Uterus (tissue), 4 donors: ENCODE measurements at places on chromosomes 2 and 18. TPM values are rescaled to one million over a fixed set of nuclear protein-coding genes. Genes with fewer than 3 reads are reported as not detected.
A peak's percentile ranks its signal among the peaks of the same experiment; 100 is the strongest.

- H3K4me3 ChIP-seq = no peak overlapping the region
- DNase-seq = no peak
- no peak overlapping the region for H3K27ac ChIP-seq
Observed at GRCh38 chr2:82665691-82666090, 1793.4 kb downstream of the SUCLG1 start.

GRCh38 chr2:28523902-28524301 is 28.0 kb downstream of the PLB1 start:
- no peak overlapping the region for H3K27ac ChIP-seq
- no peak for DNase-seq
- no peaks in the 10 kb centered on the region for H3K27me3 ChIP-seq
- no peaks in the 10 kb centered on the region for H3K4me1 ChIP-seq
- H3K4me3 ChIP-seq = no peak overlapping the region
- no peaks in the 10 kb centered on the region for H3K36me3 ChIP-seq

- DNase-seq = no peak
- no peaks in the 10 kb centered on the region for H3K27me3 ChIP-seq
- H3K4me3 ChIP-seq = no peak overlapping the region
- H3K4me1 ChIP-seq = no peaks in the 10 kb centered on the region
- H3K36me3 ChIP-seq = no peaks in the 10 kb centered on the region
Observed at GRCh38 chr2:236951830-236952475, 133.7 kb upstream of the COPS8 start.

GRCh38 chr2:145155196-145155595 is 635.3 kb upstream of the ZEB2 start:
- no peak for DNase-seq
- no peaks in the 10 kb centered on the region for H3K4me1 ChIP-seq
- H3K4me3 ChIP-seq = no peak overlapping the region
- H3K27ac ChIP-seq = no peak overlapping the region
- H3K36me3 ChIP-seq = no peaks in the 10 kb centered on the region

GRCh38 chr18:10261344-10262276 is 192.8 kb upstream of the APCDD1 start:
- H3K4me3 ChIP-seq = no peak overlapping the region
- no peaks in the 10 kb centered on the region for H3K36me3 ChIP-seq
- H3K27ac ChIP-seq = no peak overlapping the region
- no peaks in the 10 kb centered on the region for H3K27me3 ChIP-seq

DNA sequence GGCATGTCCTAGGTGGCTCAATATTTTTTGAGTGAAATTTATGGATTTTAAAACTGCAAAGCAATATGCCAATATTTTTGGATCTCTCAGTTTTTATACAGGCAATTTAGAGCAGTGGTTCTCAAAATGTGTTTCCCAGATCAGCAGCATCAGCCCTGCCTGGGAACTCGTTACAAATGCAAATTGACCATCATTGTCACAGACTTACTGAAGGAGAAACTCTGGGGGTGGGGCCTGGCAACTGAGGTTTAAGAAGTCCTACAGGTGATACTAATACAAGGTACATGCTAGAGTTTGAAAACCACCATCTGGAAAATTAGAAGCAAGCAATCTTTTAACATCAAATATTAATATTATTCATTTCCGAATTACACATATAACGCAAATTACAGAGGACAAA is 215.6 kb upstream of the PID1 start:
- no peak overlapping the region for H3K27ac ChIP-seq
- H3K4me3 ChIP-seq = no peak overlapping the region
- DNase-seq = no peak

DNA sequence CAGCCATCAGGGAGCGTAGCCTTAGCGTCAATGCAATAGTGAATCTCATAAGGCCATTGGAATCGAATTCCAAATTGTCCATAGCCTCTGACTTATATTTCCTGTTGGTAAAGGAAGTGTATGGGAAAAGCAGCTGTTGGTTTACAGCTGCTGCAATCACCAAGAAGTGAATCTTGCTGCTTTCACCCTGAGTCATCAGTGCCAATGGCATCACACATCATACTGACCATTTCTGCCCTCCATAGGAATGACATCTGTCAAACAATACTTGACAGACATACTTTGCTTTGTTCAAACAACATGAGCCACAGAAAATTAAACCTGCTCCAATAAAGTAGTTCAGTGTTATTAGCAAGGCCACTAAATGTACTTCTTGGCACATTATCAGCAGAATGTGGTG is 111.2 kb upstream of the KLHL29 start:
- H3K27ac ChIP-seq = no peak overlapping the region
- H3K36me3 ChIP-seq = no peaks in the 10 kb centered on the region
- no peaks in the 10 kb centered on the region for H3K27me3 ChIP-seq
- H3K4me1 ChIP-seq = no peaks in the 10 kb centered on the region
- no peak for DNase-seq

Gene SCYGR4
- not detected for total RNA-seq

DNA sequence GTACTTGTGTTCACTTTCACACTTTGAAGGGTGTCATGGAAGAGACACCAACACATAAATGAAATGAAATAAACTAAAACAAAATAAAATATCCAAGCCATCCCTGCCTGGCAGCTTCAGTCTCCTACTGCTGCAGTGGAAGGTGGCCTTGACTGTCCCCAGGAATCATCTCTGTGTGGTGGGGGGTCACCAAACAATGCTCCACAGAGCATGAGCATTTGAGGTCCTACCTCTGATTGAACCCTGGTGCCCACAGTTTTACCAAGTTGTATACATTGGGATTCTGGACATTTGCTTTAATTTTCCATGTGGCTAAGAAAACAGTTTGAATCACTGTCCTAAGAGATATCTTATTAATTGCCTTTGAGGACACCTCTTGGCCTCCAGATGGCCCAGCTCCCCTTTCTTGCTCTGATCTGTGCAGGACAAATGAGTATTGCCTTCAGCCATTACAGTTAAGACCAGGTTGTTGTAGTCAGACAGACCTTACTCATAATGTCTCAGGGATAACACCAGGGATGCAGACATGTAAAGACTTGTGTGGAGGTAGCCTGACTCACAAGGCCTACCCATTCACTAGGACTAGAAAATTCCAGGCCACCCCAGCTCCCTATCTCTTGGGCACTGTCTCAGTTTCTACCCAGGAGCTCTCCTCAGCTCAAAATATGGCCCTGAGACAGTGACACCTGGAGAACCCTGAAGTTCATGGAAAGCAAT is 195.0 kb downstream of the MYCN start:
- no peak for DNase-seq
- no peaks in the 10 kb centered on the region for H3K27me3 ChIP-seq
- H3K4me1 ChIP-seq = no peaks in the 10 kb centered on the region

DNA sequence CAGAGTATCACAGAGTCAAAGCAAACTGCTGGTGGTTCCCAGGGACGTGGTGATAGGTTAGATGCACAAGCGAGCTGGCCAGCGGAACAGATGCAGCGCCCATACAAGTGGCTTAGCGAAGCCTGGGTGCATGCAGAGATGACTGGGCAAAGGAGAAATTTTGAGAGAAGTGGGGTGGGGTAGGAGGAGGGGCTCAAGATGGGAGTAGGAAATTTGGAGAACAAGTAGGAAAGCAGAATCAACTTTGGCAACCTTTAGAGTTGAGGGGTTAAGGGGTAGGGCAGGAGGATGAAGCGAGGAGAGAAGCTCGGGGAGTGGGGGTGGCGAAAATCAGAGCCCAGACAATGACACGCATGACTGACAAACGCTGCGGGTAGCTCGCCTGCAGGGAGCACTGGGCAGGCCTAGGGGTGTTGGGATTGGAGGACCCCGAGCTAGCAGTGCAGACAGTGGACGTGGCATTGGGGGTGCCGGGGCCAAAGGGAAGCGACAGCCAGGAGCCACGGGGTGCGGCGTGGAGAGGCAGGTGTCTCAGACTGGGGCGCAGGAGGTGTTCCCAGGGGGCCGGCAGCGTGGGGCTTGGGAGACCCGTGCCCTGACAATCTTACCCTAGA is 431 bp downstream of the FAM98A start:
- no peak for DNase-seq
- no peaks in the 10 kb centered on the region for H3K27me3 ChIP-seq
- no peaks in the 10 kb centered on the region for H3K4me1 ChIP-seq
- H3K36me3 ChIP-seq = no peaks in the 10 kb centered on the region

Gene TRIM43
- total RNA-seq = 0.48 TPM

DNA sequence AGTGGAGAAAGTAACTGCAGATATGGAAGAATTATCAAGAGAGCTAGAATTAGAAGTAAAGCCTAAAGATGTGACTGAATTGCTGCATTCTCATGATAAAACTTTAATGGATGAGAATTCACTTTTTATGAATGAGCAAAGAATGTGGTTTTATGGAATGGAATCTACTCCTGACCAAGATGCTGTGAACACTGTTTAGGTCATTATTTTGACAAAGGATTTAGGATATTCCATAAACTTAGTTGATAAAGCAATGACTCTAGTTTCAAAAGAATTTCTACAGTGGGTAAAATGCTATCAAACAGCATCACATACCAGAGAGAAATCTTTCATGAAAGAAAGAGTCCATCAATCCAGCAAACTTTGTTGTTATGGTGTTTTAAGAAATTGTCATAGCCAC is 1317.7 kb upstream of the ACVR2A start:
- no peaks in the 10 kb centered on the region for H3K27me3 ChIP-seq
- no peak for DNase-seq
- no peaks in the 10 kb centered on the region for H3K4me1 ChIP-seq

Gene FOXI3
- not detected for total RNA-seq

Gene MLPH
- total RNA-seq = 3.2 TPM

Gene CRYGD
- total RNA-seq = not detected

DNA sequence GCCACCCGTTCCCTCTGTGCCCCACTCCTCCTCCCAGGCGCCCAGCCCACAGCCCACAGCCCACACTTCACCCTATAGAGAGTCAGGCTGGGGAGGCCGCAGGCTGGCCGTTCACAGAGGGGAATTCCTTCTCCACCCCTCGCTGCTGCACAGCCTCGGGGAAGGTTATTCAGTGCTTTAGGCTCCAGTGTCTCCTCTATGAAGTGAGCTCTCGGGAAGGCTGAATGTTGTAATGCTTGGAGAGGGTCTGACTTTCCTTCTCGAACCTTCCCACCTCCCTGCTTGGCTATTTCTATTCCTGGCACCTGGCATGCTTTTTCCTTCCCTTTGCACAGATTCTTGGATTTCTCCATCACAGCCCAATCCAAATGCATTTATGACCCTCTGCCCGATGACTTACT is 62.5 kb upstream of the SMAD7 start:
- DNase-seq = peak; percentile 14
- no peak overlapping the region for H3K4me3 ChIP-seq
- H3K27ac ChIP-seq = peak overlapping the region; percentile 11
- H3K36me3 ChIP-seq = no peaks in the 10 kb centered on the region
- peaks cover 4% of the 10 kb centered on the region for H3K4me1 ChIP-seq
- no peaks in the 10 kb centered on the region for H3K27me3 ChIP-seq

Gene CHRND
- total RNA-seq = not detected

DNA sequence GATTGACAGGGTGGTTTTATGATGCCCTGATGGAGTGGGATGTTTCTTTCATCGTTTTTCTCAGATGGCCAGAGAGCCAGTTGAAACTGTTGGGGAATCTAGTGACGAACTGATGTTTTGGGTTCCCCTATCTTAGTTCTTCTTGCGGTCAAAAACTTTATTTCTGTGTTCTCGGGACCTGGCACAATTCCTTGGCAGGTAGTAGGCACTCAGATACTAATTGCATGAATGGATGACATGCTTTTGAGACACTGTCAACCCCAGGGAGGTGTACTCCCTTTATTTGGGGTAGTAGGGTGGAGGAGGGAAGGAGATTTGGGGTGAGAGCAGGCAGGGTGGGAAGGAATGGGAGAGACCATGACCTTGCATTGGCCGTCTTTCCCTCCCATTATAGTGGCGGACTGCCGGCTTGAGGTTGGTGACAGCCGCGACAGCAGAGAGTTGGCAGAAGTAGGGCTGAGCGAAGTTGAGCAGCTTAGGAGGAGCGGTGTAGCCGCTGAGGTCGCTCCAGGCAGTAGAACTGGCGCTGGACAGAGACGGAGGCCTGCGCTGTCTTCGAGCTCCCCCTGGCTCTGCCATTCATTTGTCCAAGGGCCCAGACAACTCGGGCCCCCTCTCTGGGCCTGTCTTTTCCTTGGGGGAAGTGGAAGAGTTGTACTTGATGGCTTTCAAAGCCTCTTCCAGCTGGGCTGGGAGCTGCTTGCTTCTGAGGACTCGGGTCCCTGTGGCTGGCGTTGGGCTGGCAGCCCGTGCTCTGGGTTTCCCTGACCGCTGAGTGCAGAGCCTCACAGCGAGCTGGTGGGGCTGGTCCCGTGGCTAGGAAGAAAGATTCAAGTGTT is 2.6 kb downstream of the TET3 start:
- no peak overlapping the region for H3K27ac ChIP-seq
- H3K4me1 ChIP-seq = peaks cover 7% of the 10 kb centered on the region
- no peaks in the 10 kb centered on the region for H3K36me3 ChIP-seq
- no peaks in the 10 kb centered on the region for H3K27me3 ChIP-seq
- H3K4me3 ChIP-seq = no peak overlapping the region

Gene MOGAT1
- total RNA-seq = not detected

- no peaks in the 10 kb centered on the region for H3K27me3 ChIP-seq
- no peaks in the 10 kb centered on the region for H3K36me3 ChIP-seq
- no peak overlapping the region for H3K4me3 ChIP-seq
- peak overlapping the region; percentile 66 for H3K27ac ChIP-seq
- H3K4me1 ChIP-seq = no peaks in the 10 kb centered on the region
- DNase-seq = no peak
Observed at GRCh38 chr2:237222178-237222577, 136.5 kb downstream of the COPS8 start.

- H3K27ac ChIP-seq = no peak overlapping the region
- no peaks in the 10 kb centered on the region for H3K4me1 ChIP-seq
Observed at GRCh38 chr2:124315221-124315880, 290.3 kb downstream of the CNTNAP5 start.

DNA sequence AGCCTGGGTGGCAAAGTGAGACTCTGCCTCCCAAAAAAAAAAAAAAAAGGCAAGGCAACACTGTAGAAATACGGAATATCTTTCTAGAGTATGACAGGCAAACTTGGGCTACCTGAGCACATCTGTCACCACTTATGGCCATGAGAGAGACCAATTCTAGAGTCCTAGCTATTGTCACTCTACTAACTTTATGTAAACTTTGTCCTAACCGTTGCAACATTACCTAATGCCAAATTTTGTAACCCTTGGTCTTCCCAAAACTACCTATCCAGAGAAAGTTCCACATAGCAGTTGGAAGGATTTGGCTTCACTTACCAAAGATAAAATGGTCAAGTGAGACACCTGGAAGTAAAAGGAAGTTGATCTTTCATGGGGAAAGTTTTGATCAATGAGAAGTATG is 26.6 kb upstream of the SCN7A start:
- no peaks in the 10 kb centered on the region for H3K4me1 ChIP-seq
- H3K36me3 ChIP-seq = no peaks in the 10 kb centered on the region
- H3K27ac ChIP-seq = no peak overlapping the region
- DNase-seq = no peak
- H3K27me3 ChIP-seq = no peaks in the 10 kb centered on the region

DNA sequence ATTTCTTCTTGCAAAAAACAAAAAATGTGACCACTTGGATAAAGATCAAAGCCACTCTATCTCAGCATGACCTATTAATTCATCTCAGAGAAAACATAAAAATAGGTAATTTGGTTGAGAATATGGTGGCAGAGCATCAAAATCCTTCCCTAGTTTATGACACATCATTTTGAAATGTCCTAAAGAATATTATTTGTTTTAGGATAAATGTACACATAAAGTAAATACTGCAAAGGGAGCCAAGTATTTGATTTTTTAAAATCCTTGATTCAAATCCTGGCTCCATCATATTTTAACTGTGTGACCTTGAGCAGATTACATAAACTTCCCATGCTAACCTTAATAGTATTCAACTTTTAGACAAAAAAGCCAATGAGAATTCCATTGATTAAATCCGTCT is 206.6 kb downstream of the CDH2 start:
- no peaks in the 10 kb centered on the region for H3K27me3 ChIP-seq
- no peak for DNase-seq
- no peak overlapping the region for H3K4me3 ChIP-seq
- H3K4me1 ChIP-seq = no peaks in the 10 kb centered on the region
- H3K27ac ChIP-seq = no peak overlapping the region

Gene PLGLB1
- 7.5 TPM for total RNA-seq
